ENCODE measurements at places on chromosomes 5 and 9. TPM values are rescaled to one million over a fixed set of nuclear protein-coding genes. Genes with fewer than 3 reads are reported as not detected.

Gene IRX2
- total RNA-seq: 5.1 TPM

Gene PCDHB4
- total RNA-seq: 5.3 TPM

Gene SLC6A3
- 12.5 TPM for total RNA-seq

Gene AK8
- 3.5 TPM for total RNA-seq

Gene IL31RA
- total RNA-seq: 0.23 TPM

Data from diencephalon (tissue), 1 donor.